ENCODE measurements at places on chromosomes 7 and 10. TPM values are rescaled to one million over a fixed set of nuclear protein-coding genes. Genes with fewer than 3 reads are reported as not detected.

GRCh38 chr10:1299041-1299726 lies 243.0 kb downstream of the WDR37 start:
- DNase-seq: no peak

- DNase-seq: no peak
These were observed 9.3 kb downstream of the ADAP1 start for GRCh38 chr7:945147-945555.

DNA sequence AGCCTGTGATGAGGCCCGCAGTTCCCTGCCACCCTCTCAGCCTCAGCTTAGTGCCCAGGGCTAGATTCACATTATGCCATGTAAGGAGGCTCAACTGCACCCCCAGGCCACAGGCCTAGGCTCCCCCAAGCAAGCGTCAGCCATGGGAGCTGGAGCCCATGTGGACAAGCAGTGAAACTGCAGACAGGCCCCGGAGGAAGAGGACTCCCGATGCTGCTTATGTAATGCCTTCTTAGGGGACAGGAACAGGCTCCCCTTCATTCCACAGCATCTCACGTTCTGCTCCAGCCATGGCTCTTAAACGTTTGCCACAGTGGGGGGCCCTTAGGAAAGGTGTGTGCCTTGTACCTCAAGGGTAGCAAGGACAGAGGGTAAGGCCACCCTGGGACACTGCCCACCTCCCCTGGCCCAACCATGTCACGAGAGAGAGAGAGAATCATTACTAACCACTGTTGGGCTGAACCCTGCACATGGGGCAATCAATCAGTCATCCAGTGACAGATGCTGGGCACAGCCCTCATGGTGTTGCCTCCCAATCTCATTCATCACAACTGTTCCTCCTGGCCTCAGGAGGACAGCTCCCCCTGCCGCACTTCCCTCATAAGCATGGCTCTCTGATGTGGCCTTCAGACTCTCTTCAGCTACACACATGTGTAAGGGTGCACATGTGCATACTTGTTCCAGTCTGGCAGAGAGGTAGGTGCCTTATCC lies 263.0 kb downstream of the GRID1 start:
- DNase-seq: no peak

DNA sequence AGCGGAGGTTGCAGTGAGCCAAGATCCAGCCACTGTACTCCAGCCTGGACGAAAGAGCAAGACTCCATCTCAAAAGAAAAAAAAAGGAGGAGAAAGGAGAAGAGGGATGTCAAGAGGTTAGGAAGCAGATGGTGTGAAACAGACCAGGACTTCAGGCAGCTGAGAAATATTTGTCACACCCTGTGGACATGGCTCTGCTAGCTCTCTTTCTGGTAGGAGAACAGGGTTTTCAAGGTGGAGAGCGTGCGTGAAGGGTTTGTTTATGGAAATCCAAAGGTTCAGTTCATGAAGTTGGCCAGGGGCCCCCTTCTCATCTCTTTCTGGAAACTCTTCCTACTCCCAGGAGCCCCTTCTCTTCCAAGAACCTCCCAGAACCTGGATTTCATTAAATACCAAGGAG lies 110.8 kb upstream of the GALNT17 start:
- no peak for DNase-seq

- DNase-seq: no peak
These were observed 46.1 kb upstream of the SLC35B4 start for GRCh38 chr7:134362587-134363483.

- DNase-seq: no peak
These were observed 291.2 kb upstream of the AOAH start for GRCh38 chr7:37015353-37016034.

- DNase-seq: no peak
These were observed 431.9 kb downstream of the TNS3 start for GRCh38 chr7:47149971-47150370.

DNA sequence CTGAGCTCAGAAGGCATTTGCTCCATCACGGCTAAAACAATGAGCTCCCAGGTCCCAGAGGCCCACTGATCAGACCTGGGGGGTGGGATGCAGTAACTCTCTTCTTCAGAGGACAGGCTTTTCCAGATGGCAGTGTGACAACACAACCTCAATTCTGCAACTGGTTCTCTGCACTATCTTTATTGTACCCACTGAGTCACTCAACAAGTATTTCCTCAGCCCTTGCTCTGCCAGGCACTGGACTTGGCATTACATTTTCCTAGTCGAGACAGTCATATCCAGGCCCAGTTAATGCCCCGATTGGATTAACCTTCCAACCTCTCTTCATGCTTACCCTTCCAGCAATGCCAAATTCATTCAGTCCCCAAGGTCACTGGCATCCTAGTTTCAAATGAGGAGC lies 72.6 kb downstream of the JAZF1 start:
- DNase-seq: no peak

DNA sequence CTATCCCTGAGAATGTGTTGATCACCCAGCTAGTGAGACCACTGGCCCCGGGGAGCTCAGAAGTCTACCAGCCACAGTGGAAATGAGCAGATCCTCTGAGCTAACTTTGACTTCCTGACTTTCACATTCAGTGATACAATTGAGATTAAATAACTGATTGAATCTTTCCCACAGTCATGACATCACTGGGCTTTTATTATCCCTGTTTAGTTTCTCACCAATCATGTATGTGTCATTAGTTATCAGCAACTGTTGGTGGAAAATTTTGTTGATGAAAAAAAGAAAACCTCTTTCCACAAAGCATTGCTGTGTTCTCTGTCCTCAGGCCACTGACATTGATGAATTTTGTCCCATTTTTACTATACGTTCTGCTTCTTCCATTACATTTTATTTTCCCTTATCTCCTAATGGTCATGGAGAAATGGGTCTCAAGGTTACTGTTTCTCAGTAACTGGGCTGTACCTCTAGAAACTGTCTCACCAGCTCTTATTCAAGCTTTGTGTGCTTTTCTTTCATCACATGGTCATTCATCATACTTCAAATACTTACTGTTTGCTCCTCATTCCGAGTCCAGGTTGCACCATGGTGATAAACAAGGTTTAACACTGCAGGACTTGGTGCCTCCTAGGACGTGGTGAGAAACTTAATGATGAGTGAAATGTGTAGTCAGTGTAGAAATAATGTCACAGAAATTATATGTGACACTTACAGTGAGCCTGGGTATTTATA lies 304.7 kb downstream of the CDK14 start:
- no peak for DNase-seq

DNA sequence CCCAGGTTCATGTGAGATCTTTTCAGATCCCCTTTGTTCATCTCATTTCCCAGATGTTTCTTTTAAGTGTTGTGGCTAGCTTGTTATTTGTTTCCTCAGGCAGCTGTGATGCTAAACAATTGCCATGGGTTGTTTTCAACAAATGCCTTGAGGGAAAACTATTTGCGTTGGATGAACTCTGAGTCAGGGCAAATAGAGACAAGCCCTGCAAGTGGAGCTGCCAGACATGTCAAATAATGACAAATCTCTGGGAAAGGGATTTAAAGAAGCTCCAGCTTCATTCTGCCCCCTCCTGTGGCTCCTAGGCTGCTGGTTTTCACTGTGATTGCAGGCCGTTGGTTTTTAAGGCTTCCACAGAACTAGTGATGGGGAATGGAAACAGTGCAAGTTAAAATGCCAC lies 272.4 kb upstream of the SP8 start:
- no peak for DNase-seq

The ELOVL3 gene
- not detected for total RNA-seq

DNA sequence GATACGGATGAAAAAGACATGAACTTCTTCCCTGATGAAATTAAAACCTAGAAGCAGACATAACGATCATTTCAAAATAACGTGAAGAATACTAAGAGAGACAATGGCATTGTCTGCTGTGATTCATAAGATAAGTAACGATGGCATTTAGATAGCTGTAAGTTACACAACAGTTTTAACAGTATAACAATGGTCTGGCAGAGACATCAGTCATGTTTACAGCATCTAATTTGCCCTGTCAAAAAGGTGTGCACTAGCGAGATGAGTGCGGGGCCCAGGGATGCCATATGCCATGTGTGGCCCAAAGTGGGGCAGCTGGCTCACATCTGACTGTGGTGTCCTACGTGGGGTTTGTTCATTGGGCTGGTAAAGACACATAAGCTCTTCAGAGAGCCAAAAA lies 55.7 kb upstream of the RHEB start:
- DNase-seq: no peak

DNA sequence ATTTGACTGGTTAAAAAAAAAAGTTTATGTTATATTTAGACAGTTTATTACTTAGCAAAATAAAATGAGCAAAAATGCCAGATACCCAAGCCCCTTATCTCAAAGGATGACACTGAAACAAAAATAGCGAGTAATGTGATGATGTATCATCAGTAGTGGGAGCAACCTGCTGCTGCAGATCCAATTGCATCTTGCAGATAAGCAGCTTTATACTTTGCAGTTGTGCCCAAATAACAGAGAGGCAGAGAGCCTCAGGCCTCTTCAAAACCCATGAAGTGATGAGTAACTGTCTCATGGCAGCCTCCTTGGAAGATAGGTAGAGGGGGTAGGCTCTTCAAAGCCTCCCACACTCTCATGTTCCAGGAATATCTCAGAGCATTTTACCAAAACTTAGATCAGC lies 468.2 kb upstream of the LRRTM3 start:
- no peak for DNase-seq

The OPALIN gene
- total RNA-seq: not detected

The CALCR gene
- 0.39 TPM for total RNA-seq

DNA sequence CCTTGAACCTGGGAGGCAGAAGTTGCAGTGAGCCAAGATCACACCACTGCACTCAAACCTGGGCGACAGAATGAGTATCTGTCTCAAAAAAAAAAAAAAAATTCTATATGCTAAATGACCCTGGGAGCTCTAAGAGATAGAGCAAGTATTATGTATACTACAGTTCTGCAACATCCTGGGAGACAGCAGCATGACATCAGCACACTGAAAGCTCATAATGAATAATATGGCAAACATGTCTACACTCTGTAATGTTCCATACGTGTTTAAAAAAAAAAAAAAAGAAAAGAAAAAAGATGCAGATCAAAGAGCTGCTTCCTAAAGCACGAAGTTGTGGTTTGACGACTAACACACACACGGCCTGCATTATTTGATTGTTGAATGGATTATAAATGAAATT lies 72.5 kb downstream of the CUL2 start:
- DNase-seq: no peak

GRCh38 chr7:75727881-75728593 lies 10.7 kb downstream of the HIP1 start:
- DNase-seq: no peak

DNA sequence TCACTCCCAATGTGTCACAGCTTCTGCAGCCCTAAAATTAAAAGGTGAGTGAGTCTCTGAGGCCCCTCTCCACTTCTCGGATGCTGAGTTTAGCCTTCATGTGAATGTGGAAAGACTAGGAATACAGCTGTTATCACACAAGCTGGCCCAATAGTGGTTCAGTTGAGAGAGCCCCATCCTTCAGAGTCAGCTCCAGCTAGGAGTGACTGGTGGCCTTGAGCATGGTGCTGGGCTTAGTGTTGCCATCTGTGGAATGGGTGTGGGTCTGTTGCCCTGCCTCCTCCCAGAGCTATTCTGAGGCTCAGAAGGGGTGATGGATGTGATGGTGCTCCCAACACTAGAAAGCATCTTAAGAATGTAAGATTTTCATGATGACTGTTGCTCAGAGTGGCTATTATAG lies 55.8 kb downstream of the FIGNL1 start:
- DNase-seq: no peak

DNA sequence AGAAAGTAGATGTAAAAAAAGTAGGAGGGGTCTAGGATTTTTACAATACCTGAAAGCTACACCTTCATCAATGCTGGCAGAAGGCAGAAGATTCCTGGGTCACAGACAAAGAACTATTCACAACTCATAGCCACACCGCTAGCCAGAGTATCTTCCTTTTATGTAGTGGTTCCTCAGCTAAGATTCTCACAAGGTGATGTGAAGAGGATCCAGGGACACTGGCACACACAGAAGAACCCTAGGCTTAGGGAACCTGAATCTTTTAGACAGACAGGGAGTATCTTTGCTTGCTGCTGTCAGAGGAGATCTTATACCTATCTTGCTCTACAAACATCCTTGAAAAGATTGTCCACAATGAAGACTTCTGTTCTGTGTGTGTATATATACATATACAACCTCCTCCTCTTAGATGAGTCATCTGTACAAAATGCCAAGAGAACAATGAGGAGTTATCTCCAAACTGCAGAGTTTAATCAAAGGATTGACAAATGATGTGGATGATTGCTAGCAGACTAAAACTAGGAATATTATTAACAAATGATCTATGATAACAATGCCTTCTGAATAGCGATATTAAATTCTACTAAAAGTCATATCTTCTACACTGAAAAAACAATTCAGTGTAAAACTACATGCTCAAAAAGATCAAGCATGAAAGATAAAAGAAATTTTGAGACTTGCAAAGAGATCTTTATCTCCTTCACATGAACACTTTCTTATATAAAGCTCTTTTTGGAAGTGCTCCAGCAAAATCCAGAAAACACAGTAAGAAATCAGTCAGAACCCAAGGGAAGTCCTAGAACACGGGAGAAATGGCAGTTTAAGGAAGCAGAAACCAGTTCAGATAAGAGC lies 409.3 kb downstream of the PARD3 start:
- no peak for DNase-seq

- DNase-seq: no peak
These were observed 10.7 kb downstream of the NDST2 start for GRCh38 chr10:73800560-73801252.

The PMS2 gene
- 9.0 TPM for total RNA-seq

DNA sequence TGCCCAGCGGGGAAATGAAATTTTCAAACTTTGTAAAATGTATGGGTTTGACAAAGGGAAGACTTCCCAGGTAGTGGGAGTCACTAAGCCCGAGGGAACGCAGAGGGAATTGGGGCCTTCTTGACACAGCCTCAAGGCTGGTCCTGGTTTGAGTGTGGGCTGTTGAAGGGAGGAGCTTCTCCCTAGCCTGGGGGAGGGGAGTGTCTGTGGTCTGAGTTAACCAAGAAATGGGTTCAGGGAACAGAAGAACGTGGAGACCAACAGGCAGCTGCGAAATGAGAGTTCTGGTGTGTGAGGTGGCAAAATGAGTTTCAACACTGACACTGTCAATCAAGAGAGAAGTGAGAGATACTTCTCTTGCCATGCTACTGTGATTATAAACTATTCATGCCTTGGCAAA lies 32.7 kb upstream of the BAMBI start:
- no peak for DNase-seq

GRCh38 chr10:79929409-79929904 lies 19.4 kb downstream of the SFTPD start:
- peak; percentile 63 for DNase-seq

DNA sequence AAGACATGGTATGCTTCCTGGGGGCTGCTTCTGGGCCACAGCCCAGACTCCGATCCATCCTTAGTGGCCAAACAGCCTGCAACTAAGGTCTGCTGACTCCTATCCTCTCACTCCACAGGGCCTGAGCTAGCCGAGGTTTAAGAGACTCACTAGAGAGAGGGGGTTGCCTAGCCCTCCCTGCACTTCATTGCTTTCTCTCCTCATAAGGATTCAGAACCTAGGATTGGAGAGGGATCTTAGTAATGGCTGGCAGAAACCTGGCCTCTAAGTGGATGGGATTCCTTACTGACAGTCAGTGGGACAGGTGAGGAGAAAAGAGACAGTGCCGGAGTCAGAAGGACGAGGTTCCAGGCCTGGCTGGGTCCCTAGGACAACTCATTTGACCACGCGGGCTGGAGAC lies 8.2 kb upstream of the DDIT4 start:
- no peak for DNase-seq

GRCh38 chr10:60532696-60533468 lies 143.2 kb upstream of the ANK3 start:
- no peak for DNase-seq

Data from gastrocnemius medialis (tissue), 4 donors.